Kidney capillary endothelial cell (primary cell): ENCODE measurements at places on chromosomes 1 and 21.

DNA sequence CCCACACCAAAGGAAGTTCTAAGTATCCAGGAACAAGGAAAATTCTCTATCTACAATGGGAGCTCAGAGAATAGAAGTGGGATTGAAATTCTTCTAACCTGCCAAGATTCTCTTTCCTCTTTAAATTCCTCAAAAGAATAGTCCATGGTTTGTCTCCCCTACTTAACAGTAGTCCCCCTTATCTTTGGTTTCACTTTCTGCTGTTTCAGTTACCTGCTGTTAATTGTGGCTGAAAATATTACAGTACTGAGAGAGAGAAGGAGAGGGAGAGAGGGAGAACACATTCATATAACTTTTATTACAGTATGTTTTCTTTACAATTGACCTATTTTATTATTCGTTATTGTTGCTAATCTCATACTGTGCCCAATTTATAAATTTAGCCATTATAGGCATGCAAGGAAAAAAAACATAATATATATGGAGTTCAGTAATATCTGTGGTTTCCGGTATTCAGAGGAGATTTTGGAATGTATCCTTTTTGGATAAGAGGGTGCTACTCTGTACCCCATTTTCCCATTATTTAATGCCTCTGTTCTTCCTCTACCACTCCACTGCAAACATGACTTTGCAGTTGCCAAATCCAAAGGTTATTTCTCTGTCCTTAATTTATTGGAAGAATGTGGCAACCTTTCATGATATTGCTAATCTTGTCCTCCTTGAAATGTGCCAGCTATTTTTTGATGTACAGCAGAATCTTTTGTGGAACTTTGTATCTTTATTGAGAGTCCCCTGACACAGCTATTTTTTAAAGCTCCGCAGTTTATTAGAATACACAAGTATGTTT, 68.0 kb downstream of the USP25 start:
- DNase-seq = no peak

- no peak for DNase-seq
Observed at GRCh38 chr1:154129391-154129970, 25.4 kb downstream of the NUP210L start.

GRCh38 chr1:166350490-166350889, 183.7 kb upstream of the FAM78B start:
- DNase-seq = no peak

- no peak for DNase-seq
Observed at GRCh38 chr1:1199141-1199960, 7.0 kb downstream of the TNFRSF18 start.

DNA sequence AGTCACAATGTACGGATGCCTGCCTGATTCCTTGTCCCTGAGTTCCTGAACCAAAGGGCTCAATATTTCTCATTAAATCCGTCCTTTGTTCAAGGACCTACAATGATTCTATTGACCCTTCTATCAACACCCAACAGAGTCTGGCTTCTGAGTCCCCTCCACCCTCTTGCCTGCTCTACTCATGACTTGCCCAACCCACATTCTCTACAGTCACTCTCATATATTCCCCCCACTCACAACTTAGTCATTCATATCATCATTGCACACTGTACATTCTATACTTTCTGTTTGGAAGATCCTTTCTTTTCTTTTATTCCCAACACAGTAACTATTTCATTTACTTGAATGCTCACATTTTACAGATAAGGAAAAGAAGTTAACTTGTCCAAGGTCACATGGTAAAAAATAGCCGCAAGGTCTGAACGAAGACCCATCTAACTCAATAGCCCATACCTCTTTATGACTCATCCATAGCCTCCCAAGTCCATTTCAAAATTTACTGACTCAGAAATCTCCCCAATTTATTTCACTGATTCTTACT, 3.6 kb downstream of the OTUD7B start:
- no peak for DNase-seq

DNA sequence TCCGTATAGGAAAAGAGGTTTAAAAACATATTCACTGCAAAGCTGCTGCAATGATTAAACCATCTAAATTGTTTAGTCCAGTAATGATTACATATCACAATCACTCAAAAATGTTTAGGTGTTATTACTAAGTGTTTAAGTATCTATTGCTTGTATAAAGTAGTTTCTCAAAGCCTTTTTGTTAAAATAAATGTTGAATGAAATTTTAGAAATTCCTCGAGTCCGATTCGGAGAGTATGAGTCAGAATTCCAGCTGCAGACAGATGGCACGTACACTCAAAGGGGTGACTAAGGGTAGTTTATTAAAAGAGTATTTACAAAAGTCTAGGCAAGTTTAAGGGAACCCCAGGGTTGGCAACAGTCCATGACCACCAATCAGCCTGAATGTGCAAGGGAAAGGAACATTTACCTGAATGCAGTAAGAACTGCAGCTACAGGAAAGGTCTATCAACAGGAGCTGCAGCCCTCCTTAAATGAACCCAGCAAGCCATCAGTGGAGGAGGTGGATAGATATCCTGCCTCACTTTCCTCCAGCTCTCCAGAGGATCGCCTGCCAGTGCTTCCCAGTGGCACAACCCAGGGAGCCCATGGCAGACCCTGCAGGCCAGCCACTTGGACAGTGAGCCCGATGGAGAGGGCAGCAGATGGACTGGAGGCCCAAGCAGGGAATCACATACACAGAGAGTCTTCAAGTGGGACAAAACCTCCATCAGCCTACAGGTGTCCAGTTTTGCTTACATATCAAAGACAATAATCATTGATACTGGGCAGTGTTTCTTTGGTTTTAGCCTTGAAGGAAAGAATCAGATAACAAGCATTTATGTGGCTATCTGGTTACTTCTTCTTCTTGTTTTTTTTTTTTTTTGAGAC, 92.1 kb upstream of the SLC44A3 start:
- peak; percentile 69 for DNase-seq

GRCh38 chr1:156464825-156465452, 35.6 kb downstream of the MEF2D start:
- DNase-seq = no peak

GRCh38 chr1:107228704-107229371, 88.0 kb downstream of the NTNG1 start:
- DNase-seq = no peak
